ENCODE measurements at places on chromosomes 5 and 9. TPM values are rescaled to one million over a fixed set of nuclear protein-coding genes. Genes with fewer than 3 reads are reported as not detected.
A peak's percentile ranks its signal among the peaks of the same experiment; 100 is the strongest.

DNA sequence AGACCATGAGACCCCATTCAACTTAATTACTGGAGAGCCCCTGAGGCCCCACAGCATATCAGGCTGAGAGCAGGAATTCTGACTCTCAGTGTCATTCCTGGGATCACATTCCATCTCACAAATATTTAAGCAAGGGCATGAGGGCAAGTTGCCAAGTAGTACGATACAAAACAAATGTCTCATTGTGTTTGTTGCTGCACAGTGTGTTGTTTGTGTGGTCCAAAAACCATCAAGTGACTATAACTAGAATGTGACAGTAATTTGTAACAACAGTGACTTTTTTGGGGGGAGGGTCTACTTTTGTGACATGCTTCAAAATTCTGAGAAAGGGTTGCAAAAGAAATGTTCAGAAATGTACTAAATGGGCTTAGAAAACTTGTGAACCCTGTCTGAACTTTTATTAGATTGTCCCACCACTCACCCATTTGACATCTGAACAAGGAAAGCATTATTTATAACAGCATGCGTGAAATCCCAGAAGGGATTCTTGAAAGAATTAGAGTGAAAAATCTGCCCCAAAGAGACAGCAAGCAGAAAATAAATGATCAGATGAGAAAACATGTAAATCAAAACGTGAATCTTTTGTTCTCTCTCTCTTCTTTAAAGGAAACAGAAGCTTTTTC, 347.0 kb downstream of the NTRK2 start:
- H3K27me3 ChIP-seq: no peaks in the 10 kb centered on the region
- no peak overlapping the region for H3K4me3 ChIP-seq
- DNase-seq: no peak
- no peaks in the 10 kb centered on the region for H3K4me1 ChIP-seq
- no peak overlapping the region for H3K27ac ChIP-seq
- H3K36me3 ChIP-seq: no peaks in the 10 kb centered on the region

GRCh38 chr5:1294206-1294834, 548 bp downstream of the TERT start:
- peaks cover 11% of the 10 kb centered on the region for H3K4me1 ChIP-seq
- H3K27me3 ChIP-seq: no peaks in the 10 kb centered on the region
- no peak overlapping the region for H3K4me3 ChIP-seq
- H3K27ac ChIP-seq: no peak overlapping the region
- DNase-seq: no peak
- no peaks in the 10 kb centered on the region for H3K36me3 ChIP-seq

PCDHA12 gene
- total RNA-seq: not detected

DNA sequence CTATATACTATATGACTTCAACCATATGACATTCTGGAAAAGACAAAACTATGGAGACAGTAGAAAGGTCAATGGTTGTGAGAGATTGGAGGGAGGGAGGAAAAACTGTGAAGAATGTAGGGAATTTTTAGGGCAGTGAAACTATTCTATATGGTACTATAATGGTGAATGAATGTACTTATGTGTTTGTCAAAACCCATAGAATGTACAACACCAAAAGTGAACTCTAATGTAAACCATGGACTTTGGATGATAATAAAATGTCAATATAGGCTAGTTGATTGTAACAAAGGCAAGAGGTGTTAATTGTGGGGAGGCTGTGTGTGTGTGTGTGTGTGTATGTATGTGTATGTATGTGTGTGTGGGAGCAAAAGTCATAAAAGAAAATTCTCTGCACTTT, 10.8 kb upstream of the STOM start:
- no peak overlapping the region for H3K27ac ChIP-seq
- H3K4me3 ChIP-seq: no peak overlapping the region
- H3K36me3 ChIP-seq: no peaks in the 10 kb centered on the region

- no peak for DNase-seq
- H3K27me3 ChIP-seq: no peaks in the 10 kb centered on the region
- H3K4me3 ChIP-seq: no peak overlapping the region
- H3K4me1 ChIP-seq: peaks cover 7% of the 10 kb centered on the region
- H3K36me3 ChIP-seq: no peaks in the 10 kb centered on the region
- H3K27ac ChIP-seq: no peak overlapping the region
These were observed 61.8 kb downstream of the ITGA1 start for GRCh38 chr5:52849544-52849943.

DNA sequence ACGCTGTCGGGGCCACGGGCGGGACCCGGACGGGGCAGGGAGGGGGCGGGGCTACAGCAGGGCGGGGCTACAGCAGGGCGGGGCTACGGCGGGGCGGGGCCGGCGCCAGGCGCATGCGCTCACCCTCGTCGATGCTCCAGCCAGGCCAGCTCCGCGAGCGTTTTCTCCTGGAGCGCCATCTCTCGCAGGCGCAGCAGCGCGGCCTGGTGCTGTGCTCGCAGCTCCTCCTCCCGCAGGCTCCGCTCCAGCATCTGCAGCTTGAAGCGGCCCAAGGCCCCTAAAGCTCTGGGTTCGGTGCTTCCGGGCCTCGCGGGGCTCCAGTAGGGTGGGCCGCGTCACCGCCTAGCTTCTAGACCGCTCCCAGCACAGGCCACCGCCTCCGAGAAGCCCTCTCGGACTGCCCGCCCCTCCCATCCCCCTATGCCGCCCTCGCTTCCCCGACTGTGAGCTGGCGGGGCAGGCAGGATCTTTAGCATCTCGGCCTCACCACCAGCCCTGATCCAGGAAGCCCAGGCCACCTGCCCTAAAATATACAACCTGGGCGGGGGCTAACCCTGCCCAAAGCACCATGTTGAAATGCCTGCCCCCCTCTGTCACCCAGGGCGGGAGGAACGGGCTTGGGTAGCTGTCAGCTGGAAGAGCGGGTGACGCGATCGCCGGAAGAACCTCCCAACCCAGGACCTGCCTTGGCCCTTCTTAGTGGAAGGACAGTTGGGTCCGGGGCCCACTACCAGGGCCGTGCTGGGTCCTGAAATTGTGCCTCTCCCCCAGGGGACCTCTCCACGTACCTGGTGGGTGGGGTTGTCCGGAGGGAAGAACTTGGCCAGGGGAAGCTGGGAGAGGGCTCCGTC, 21.9 kb upstream of the QSOX2 start:
- H3K4me1 ChIP-seq: peaks cover 7% of the 10 kb centered on the region
- H3K36me3 ChIP-seq: no peaks in the 10 kb centered on the region
- no peaks in the 10 kb centered on the region for H3K27me3 ChIP-seq
- peak; percentile 86 for DNase-seq
- H3K4me3 ChIP-seq: peak overlapping the region; percentile 47

DNA sequence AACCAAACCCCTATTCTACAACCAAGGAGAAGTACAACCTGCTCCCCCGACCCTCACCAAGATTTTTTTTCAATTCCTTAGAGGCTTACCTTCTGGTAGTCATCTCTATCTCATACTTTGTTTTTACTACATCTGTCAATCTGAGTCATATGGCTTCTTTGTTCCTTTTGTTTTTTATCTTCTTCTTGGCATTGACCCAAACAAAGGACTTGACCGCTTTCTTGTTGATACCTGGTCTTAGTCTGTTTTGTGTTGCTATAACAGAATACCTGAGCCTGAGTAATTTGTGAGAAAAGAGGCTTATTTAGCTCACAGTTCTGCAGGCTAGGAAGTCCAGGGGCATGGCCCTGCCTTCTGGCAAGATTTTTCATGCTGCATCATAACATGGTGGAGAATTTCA, 352.7 kb downstream of the MLLT3 start:
- no peaks in the 10 kb centered on the region for H3K27me3 ChIP-seq
- H3K4me1 ChIP-seq: no peaks in the 10 kb centered on the region
- no peak overlapping the region for H3K4me3 ChIP-seq

PRDM9 gene
- total RNA-seq: not detected

ANKRD34B gene
- not detected for total RNA-seq

DNA sequence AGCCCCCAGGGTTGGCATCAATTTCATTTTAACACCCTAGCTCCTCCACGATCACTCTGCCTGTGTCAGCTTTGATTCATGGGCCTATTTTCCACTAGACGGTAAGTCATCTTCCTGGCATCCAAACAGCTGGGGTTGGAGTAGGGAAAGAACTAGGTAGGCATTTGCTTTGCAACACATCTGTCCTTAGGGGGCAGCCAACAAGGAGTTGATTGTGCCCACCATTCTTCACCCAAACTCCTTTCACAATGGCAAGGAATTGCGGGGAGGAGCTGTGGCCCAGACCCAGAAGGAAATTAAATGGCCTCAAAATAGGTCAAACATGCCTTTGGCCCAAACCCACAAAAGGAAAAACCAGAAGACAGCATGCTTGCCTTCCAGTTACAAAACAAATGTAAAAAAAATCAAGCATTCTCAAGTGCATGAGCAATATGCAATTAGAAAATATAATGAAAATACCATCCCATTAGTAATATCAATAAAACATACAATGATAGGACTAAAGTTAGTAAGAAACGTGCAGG, 71.8 kb downstream of the NRG2 start:
- no peak overlapping the region for H3K4me3 ChIP-seq
- no peak for DNase-seq
- no peaks in the 10 kb centered on the region for H3K36me3 ChIP-seq
- H3K27ac ChIP-seq: no peak overlapping the region

WHRN gene
- total RNA-seq: 8.4 TPM

DNA sequence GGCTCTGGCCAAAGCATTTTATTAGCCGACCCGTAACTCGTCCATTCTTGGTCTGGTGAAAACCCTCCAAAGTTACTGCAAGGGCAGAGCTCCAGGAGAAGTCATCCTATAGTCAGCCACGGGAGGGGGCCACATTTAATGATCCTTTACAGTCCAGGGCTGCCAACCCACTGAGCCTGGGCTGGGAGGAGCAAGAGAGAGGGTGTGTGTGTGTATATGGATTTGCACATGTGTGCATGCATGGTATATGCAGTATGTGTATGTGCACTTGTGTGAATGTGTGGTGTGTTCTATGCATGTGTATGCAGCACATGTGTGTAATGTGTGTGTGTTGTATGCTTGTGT, 4.2 kb upstream of the RASGEF1C start:
- H3K27me3 ChIP-seq: peaks cover 8% of the 10 kb centered on the region
- H3K4me1 ChIP-seq: peaks cover 3% of the 10 kb centered on the region
- H3K36me3 ChIP-seq: no peaks in the 10 kb centered on the region
- H3K4me3 ChIP-seq: no peak overlapping the region

DNA sequence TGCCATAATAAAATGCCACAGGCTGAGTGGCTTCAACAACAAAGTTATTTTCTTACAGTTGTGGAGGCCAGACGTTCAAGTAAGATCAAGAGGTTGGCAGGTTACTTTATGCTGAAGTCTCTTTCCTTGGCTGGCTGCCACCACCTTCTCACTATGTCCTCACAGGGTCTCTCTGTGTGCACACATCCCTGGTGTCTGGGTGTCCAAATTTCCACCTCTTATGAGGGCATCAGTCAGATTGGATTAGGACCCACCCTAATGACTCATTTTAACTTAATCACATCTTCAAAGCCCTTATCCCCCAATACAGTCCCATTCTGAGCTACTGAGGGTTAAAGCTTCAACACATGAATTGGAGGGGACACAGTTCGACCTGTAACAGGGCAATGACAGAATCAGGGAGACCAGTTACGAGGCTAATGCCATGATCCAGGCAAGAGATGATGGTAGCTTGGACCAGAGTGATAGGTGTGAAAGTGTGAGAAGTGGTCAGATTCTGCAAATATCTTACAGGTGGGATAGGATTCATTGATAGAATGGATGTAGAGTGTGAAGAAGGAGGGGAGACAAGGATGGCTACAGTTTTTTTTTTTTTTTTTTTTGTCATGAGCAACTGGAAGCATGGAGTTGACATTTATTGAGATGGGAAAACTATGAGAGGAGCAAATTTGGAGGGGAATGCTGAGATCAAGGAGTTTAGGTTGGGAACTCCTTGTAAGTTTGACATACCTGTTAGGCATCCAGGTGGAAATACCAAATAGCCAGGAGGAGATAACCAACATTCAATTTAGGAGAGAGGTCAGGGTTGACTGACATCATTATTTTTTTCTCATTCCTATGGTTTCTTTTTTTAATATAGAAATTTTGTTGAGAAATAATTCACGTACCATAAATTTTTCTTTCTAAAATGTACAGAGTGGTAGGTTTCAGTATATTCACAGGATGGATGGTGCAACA, 39.6 kb upstream of the FGF1 start:
- no peaks in the 10 kb centered on the region for H3K36me3 ChIP-seq
- H3K27ac ChIP-seq: no peak overlapping the region
- no peaks in the 10 kb centered on the region for H3K4me1 ChIP-seq
- H3K4me3 ChIP-seq: no peak overlapping the region
- H3K27me3 ChIP-seq: no peaks in the 10 kb centered on the region
- DNase-seq: no peak

DNA sequence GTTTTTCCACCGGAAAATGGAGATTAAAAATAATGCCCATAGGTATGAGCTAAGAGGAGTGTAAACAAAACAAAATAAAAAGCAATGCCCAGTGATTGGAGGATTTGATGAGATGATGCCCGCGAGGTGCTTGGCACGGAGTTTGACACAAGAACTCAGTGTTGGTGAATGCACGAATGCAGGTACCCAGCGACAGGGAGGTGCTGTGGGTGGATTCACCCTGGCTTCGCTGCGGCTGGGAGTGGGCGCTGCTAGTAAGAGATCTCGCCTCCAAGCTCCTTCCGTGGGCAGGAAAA, 526 bp upstream of the STXBP1 start:
- no peak for DNase-seq
- H3K36me3 ChIP-seq: no peaks in the 10 kb centered on the region
- H3K27me3 ChIP-seq: peaks cover 4% of the 10 kb centered on the region

DNA sequence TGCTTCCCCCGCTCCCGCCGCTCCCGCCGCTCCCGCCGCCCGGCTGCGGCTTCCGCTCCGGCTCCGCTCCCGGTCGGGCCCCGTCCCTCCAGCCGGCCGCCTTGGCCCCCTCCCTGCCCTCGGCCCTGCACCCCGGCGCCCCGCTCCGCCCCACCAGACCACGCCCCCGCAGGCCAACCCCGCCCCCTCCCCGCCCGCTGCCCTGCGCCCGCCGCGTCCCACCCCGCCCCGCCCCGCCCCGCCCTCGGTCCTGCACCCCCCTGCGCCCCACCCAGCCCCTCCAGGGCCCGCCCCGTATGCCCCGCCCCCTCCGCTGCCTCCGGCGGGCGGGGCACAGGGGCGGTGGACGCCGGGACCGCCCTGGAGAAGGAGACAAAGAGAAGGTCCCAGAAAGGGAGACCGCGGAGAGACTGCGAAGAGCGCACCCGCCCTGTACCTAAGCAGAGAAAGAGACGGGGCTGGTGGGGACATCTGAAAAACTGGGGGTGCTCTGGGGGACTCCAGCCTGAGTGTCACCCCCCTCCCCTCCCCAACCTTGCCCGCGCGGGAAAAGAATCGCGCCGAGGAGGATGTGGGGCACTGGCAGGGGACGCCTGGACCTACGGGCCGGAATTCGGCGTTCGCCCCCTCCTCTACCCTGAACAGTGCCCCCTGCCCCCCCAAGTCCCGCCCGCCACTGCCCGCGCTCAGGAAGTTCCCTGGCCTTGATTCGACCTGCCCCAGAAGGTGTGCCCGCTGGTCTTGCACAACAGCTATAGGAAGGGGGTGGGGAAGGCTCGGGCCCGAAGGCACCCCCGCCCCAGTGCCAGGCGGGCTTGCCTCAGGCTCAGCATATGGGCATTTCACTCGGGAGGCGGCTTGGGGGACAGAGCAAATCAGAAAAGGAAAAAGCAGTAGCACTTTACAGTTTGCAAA, 42.8 kb upstream of the STXBP1 start:
- peak; percentile 75 for DNase-seq
- H3K27ac ChIP-seq: peak overlapping the region; percentile 56
- no peaks in the 10 kb centered on the region for H3K27me3 ChIP-seq
- no peaks in the 10 kb centered on the region for H3K36me3 ChIP-seq
- peak overlapping the region; percentile 62 for H3K4me3 ChIP-seq

Data from CD4-positive, alpha-beta memory T cell (primary cell).